ENCODE measurements at places on chromosomes 12 and 14.

- no peak for DNase-seq
Observed at GRCh38 chr14:92099802-92100201, 6.6 kb downstream of the ATXN3 start.

- no peak for DNase-seq
Observed at GRCh38 chr14:100056431-100056830, 8.8 kb upstream of the EVL start.

DNA sequence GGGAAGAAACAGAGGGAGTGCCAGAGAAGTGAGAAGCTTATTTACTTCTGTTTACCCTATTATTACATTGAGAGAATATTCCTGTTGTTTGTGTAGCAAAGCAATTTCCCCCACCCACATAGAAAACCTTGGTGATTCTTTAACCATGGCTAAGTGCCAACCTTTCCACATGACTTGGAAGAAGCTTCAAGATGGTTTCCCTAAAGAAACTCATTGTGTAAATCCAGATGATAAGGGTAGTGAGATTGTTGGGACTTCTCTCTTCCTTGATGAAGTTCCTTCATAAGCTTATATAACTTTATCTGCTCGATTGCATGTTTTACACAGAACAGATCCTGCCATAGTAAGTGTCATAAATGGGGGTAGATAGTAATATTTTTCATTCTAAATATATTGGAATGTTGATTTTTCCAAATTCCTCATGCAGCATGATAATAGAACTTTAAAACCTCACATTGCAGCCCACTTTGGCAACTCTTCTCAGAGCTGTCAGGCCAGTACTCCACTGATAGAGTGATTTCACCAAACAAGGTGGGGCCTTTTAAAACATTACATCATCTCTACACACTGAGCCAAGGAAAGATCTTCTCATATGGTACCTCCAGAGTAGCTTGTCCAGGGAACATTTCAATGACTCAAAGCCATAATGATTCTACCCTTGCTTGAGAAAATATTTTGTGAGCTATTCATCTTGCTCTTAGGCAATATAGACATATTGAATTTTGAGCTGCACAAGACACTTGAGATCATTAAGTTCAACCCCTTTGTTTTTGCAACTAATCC is 47.8 kb upstream of the KIF21A start:
- no peak for DNase-seq

- no peak for DNase-seq
Observed at GRCh38 chr14:96095058-96095457, 55.9 kb downstream of the C14orf132 start.

- no peak for DNase-seq
Observed at GRCh38 chr14:33652566-33653307, 298.1 kb downstream of the EGLN3 start.

DNA sequence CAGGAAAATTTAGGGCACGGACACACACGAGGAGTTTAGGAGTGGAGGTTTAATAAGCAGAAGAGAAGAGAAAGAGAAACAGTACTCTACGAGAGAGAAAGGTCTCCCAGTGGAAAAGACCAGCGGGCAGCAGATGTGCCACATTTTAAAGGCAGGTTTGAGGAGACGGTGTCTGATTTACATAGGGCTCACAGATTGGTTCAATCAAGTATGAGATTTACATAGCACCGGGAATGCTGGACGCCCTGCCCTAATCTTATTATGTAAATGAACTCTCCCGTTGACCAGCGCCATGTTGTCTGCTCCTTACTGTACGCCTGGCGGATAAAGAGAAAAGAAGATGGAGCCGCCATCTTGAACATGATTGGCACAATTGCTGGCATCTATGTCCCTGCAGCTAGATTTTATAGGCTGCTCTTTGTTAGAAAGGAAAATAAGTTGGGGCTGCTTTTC is 17.9 kb downstream of the NFKBIA start:
- DNase-seq: no peak

DNA sequence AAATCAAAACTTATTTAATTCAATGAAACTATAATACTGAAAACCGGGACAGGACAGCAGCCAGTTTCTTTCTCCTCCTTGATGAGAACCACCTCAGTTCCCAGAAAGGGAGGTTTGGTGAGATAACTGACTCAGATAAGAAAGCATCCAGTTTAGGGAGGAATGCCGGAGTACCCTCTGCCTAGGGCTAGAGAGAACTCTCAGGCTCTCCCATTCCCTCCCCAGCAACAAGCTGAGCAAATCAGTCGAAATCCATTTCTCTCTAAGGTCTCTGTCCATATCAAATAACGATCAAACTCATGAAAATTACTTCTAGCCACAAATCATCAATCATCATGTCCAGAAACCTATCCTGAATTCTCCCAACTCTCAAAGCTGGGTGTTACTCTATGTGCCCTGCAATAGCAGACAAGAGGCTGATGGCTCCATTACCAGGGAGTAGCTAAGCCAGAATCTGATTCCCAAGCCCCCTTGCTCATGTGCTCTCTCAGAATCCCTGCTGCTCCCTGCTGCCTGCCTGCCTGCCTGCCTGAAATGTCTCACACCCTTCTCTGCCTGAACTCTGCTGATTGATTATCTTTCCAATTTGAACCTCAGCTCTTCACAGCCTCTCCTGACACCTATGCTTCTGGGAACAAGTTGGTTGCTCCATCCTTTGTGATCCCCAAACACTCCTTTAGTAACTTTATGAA is 49.4 kb downstream of the SLC25A47 start:
- no peak for DNase-seq

DNA sequence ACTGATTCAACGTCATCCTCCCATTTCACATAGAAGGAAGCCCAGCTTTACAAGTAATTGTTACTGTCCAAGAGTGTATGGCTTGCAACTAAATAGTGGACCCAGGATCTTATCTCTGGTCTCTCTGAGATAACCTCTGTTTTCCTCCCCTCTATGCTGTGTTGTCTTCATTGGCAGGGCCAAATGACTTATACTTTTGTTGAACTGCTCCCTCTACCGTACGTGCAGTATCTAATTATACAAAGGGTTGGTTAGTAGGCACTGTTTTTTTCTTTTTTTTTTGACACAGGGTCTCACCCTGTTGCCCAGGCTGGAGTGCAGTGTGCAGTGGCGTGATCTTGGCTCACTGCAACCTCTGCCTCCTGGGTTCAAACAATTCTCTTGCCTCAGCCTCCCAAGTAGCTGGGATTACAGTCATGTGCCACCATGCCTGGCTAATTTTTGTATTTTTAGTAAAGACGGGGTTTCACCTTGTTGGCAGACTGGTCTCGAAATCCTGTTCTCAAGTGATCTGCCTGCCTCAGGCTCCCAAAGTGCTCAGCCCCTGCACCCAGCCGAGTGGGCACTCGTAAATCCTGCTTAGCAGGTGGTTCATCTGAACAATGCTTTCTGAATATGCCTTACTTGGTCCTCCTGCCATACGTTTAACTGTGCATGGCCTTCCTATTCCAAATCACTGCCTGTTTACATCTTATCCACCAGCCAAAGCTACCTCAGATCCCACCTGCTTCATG is 162.1 kb downstream of the ADCK1 start:
- DNase-seq: no peak

DNA sequence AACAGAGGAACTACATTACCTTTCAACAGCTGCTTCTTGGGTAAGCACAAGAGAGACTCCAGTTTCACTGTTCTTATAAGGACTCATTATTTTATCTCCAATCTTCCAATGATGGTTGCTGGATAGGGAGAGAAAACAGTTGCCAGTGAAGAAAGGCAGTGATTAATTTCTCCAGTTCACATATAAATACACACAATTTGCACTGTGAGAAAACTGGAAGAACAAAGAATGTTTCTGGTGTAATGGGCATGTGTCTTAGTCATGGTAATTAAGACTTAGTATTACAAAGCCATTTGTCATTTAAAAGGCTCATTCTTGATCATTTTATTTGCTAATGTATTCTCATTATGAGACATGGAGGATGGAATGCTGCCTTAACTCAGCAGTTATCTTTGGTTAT is 78.0 kb upstream of the FAR2 start:
- DNase-seq: no peak

DNA sequence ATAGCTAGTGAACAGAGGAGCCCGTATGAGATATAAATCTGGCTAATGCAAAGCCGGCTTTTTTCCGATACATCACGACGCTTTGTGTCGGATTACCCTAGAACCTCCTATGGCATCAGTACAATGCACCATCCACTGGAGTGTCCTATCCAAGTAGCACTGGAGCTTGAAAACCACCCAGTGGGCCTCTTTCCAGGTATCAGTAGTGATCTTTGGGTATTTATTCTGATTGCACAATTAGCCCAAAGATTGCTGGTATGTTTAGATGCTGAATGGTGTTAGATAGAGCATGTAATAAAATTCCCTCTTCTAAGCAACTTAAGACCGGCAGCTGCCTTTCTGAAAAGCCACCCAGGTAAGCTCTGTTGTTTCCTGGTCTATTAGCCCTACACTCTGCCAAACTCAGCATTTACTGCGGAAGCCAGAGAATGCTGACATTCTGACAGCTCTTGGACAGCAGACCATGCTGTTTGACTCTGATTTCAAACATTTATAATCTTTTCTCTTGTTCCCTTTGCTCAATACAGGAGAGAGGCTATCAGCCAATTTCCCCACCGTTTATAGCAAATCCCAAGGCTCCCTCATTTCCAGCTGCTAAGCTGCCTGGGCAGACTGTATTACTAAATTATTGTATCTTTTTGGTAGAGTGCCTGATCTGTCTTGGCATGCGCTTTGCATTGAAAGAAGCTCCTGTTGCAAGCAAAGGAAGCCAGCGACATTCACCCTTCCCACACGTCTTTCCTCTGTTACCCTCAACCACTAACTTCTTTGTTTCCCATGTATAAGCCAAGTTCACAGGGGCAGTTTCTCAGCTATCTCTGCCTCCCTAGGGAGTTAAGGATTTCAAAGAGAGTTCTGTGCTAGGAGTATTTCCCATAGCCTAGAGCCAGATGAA is 388.3 kb upstream of the GARIN6 start:
- no peak for DNase-seq

DNA sequence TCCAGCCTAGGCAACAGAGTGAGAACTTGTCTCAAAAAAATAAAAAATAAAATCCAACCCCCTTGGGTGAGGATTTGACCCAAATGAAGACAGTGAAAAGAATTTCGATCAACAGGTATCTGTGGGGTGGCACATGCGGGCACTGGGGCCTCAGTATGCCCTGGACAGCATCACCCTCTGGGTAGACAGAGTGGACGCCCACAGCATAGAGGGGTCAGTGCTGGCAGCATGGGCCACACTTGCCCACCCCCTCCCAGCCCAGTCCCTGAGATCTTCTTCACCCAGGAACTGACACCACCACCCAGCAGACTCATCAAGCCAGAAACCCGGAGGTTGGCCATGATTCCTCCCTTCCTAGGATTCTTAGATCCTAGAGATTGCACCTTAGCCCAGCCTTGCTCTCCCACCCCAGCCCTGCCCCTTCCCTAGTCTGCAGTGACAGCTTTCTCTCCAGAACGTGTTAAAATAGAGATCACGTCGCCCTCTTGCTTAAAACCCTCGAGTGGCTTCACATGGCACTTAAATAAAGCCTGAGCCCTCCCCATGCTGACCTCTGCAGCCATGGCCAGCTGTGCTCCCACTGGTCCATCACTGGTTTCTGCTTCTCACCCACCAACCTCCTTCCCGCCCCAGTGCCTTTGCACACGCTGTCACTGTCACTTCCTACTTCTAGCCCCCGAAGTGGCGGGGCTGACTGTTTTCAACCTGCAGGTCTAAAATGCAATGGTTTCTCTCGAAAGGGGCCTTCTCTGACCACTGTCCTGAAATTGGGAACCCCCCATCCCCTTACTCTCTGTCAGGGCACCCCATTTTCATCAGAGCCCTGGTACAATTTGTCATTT is 26.2 kb upstream of the DYNC1H1 start:
- DNase-seq: no peak

DNA sequence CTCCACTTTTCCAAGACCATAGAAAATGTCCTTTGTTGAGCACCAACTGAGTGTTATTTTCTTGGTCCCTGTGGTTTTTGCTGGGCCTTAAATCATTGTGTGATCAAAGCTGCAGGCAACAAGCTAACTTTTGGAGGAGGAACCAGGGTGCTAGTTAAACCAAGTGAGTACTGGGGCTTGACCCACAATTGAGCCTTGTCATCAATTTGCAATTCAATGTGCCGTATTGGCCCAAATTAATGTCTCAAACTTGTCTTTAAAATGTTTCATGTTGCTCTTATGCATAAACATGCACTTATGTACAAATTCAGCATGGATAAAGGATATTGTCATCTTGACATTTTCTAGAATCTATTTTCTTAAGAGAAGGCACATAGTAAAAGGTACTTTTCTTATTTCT is 62.3 kb downstream of the DAD1 start:
- DNase-seq: no peak

DNA sequence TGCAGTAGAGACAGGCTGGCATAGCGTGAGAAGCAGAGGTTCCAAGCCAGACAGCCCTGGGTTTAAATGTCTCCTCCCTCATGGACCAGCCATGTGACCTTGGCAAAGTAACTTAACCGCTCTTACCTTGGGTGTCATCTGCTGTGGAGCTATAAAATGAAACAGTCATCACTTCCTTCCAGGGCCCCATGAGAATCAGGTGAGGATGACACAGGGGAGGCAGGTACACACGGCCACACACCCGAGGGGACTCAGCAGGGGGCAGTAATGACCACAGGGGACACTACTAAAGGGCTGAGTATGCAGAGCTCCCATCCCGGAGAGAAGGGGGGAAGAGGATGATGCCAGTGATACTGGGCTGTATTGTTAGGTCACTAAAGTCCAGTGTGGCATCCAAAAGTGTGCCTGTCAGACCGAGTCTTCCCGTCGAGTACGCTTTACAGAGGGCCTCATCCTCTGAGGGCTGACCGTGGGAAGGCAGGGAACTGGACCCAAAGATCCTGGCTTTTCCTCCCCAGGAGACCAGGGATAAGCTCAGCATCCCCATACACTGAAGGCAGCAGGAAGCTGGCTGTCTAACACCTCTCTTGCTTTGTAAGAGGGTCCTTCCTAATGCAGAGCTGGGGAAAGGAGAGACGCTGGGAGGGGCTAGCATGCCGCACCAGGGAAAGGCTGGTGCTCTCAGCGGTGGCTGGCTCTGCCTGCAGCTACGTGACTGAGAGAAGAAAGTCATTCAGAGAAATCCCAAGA is 94.2 kb downstream of the SINHCAF start:
- DNase-seq: no peak

DNA sequence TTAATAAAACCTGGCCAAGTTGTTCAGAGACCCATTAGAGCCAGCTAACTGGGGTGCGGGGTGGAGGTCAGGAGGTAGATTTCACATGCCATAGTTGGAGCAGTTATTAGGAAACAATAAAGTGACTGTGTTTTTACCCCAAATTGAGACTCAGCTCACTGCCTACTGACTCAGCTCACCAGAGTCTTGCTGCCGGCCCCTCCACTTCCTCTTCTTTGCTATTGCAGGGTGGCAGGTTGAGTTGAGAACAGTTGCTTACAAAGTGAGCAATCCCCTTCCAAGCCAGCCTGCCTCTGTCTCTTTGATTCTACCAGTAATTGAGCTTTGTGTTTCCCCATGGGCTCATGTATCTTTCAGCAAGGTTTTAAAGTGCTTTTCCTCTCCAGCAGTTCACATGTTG is 12.9 kb downstream of the ST8SIA1 start:
- DNase-seq: no peak

- no peak for DNase-seq
Observed at GRCh38 chr12:67433385-67434175, 164.4 kb downstream of the CAND1 start.

GRCh38 chr12:6768437-6768914 is 2.3 kb downstream of the PTMS start:
- no peak for DNase-seq

- no peak for DNase-seq
Observed at GRCh38 chr12:25840678-25841465, 117.6 kb upstream of the RASSF8 start.
